ENCODE measurements at places on chromosomes 3 and 15.

DNA sequence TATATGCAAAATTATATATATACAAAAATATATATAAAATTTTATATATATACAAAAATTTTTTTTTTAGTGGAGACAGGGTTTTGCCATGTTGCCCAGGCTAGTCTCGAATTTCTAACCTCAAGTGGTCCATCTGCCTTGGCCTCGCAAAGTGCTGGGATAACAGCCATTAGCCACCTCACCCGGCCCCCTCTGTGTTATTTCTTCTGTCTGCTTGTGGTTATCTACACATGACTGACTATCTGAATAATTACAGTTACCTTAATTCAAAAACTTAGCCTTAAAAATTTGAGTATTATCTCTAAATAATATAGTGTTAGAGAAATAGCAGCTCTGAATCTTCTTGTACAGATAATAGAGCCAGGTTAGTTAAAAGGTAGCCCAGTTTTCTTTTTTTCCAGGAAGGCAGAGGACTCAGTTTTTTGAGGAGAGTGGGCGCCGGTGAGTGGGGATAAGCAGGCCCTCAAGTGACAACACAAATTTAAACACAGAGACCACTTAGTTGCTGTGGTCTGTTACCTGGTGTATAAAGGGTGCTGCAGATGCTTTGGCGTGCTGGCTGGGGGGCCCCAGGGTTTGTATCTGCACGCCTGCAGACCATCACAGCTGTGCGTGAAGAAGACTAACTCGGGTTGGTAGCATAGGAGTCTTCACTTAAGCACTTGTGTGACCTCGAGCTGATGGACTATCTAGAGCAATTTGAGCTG, 83.7 kb downstream of the TRAK1 start:
- no peak for DNase-seq

GRCh38 chr15:74384881-74385643, 17.6 kb upstream of the CYP11A1 start:
- DNase-seq, result no peak

DNA sequence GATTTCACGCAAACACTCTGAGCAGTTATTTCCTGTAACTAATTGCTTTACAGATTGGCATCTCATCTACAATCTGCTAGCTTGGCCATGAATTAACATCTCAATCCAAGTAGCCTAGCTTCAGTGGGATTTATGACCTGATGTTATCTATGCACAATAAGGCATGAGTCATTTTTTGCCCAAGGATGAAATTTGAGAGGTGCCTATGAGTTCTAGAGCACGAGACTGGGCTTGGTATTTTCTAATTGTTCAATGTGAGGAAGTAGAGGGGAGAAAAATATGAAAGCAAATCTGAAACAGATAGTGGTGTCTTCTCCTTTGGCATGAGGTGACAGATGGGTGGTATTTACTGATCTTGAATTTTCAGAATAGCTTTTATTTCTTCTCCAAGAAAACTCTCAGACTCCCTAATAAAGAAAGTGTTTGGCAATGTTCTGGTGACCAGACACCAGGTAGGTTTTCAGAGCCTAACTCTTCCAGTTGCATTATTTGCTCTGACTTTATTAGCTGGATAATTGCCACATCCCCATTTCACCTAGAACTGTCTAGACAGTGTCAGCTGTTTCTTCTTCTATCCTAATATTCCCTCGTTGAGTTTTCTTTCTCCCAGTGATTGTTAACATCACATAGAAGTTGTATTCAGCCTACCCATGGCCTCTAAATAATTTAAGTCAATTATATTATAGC, 301.0 kb upstream of the UMPS start:
- no peak for DNase-seq

DNA sequence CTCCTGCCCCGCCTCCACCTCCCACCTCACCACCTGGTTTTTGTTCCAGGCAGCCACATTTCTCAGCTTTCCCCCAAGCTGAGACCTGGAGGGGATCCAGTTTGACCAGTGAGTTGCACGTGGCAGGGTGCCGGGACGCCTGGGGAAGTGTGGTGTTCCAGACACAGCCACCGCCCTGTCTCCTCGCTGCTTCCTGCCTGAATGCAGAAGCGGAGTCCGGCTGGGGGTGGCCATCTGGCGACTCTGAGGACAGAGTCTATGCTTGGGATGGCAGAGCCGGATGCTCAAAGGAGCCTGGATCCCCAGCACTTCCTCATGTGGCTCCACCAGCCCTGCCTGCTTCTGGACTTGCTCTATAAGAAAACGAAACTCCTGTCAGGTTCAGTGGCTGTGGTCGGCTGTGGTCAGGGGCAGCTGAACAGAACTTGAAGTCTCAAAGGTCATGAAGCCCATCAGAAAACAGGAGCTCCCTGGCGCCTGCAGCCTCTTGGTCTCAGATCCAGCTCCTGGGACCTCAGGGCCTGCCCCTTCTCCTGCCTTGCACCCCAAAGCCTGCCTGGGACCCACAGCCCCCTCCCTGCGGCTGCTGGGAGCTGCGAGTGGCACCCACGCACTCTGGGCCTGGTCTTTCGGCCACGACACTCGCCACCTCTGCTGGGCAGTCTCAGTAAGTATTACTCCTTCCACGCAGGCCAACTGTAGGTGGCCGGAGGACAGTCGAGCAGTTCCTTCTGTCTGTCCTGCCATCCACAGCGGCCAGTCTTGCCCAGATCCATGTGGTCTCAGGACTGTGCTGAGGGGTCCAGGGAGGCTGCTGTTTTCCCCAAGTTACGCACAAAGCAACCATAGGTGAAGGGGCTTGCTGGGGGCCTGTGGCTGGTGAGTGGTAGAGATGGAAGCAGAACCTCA, 112.8 kb upstream of the MEF2A start:
- DNase-seq, result no peak

- DNase-seq, result no peak
Measured at GRCh38 chr3:52827866-52828376, 2.6 kb downstream of the ITIH4 start.

GRCh38 chr15:62135532-62136134, 29.5 kb downstream of the C2CD4B start:
- DNase-seq, result no peak

GRCh38 chr3:194321693-194322640, 29.2 kb downstream of the CPN2 start:
- no peak for DNase-seq

DNA sequence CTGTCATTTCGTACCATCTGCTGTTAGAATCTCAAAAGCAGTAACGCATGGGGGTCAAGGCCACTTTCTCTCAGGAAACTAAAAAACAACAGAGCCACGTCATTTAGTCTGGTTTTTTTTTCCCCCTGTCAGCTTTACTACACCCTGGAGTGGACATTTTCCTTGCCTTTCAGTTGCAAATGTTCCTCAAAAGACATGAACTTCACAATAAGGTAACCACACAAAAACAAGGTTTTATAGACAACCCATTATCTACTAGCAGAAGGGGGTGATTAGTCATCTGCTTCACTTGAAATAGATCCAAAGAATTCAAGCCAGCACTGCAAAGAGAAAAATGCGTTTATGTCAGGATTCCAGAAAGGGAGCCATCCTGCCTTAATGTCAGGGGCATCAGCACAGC, 171.8 kb upstream of the CDIN1 start:
- no peak for DNase-seq

- no peak for DNase-seq
Measured at GRCh38 chr3:41088882-41089281, 110.4 kb upstream of the CTNNB1 start.

DNA sequence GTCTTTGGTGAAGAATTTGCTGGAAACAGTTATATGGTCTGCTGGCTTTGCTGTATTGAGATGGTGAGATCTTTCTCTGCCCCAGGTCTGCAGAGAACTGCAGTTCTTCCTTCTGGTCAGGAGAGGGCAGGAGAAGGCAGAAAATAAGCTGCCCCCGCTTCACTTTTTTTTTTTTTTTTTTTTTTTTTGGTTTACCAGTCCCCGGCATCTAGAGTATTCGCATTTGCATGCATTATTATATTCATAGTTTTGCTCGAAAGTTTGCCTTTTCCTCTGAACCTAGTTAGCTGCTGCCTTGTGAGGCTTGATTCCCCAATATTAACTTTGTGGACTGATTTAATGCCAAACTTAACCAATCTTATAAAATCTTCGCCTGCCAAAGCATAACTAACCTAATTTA, 10.6 kb upstream of the PARL start:
- DNase-seq, result no peak

GRCh38 chr3:53082736-53083135, 36.9 kb upstream of the SFMBT1 start:
- no peak for DNase-seq

GRCh38 chr3:99884484-99884883, 66.8 kb downstream of the CMSS1 start:
- DNase-seq, result no peak

DNA sequence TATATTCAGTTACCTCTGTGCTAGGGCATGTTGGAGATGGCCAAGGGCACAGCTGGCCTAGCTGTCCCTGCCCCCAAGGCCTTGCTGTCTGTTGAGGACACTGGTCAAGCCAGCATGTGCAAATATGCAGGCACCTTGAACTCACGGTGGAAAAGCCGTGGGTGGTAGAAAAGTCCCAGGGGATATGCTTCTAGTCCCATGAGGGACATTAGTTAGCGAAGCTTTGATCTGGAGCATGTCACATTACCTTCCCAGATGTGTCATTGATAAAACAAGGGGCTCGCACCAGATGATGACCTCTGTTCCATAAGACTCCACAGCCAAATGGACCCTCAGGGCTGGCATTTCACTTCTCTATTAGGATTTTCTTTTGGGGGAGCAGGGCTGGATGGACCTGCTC, 14.2 kb upstream of the TMEM158 start:
- no peak for DNase-seq

DNA sequence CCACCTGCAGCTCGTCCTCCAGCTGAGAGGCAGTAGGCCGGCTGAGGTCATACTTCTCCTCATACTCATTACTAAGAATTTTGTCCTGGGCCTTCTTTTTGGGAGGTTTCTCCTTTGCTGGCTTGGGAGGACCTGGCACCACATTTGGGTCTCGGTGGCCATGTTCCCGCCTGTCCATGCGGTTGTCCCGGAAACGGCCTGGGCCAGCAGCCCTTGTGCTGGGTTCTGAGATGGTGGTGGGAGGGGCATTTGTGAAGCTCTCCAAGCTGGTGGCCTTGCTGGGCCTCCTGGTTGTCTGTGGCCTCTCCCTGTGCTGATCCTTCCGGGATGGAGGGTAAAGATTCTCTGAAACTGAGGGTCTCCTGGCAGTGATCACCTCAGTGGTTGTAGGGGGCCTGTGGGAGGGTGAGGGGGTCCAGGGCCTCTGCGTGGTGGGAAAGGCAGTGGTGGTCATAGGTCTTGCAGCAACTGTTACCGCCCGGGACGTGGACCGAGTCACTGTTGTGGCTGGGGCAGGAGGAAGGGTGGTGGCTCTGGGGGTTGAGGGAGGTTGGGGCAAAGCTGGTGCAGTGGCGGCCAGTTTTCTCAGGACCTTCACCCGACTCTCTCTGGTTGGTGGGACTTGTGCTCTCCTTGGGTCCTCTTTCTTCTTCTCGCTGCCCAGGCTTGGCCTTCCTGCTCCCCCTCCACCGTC, 2.5 kb downstream of the CCDC80 start:
- DNase-seq, result no peak

- DNase-seq, result no peak
Measured at GRCh38 chr3:27252646-27253045, 116.5 kb downstream of the NEK10 start.

GRCh38 chr3:55341502-55342031, 145.5 kb downstream of the WNT5A start:
- DNase-seq, result no peak

GRCh38 chr15:25347707-25348106, 91.1 kb downstream of the UBE3A start:
- no peak for DNase-seq

DNA sequence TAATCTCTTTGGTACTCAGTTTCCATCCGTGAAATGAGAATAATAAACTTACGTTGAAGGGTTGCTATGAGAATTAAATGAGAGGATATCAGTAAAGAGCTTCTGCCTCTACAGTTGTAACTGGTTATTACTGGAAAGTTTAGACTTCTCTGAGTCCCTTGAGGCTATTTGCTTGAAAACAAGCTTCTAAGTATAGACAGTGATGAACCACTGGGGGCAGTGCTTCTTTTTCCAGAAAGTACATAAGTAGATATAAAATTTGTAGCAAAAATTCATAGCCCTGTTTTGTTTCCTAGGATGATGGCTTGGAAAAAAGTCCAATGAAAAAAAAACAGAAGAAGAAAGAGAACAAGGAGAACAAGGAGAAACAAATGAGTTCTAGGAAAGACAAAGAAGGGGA, 87.1 kb downstream of the RGMA start:
- DNase-seq, result no peak

GRCh38 chr3:22836131-22836530, 367.0 kb upstream of the UBE2E2 start:
- DNase-seq, result no peak

GRCh38 chr3:87082796-87083440, 92.0 kb upstream of the VGLL3 start:
- no peak for DNase-seq

DNA sequence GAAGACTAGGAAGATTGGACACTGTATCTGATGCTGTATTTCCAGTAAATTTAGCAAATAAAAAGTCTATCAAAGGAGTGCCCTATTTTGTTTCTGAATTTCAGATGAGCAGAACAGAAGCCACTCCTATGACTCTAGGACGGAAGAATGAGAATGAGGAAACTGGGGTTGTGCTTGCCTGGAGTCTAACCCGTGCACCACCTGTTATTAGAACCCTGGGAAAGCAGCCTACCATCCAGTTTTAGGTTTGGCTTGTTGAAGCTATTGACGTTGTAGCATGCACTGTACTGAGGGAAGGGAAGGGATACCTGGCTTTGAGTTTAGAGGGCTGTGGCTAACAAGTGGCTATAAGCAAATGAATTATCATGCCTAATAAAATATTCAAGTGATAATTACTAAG, 318.5 kb downstream of the SLC9A9 start:
- DNase-seq, result no peak

GRCh38 chr3:158631981-158632380, 12.3 kb upstream of the GFM1 start:
- no peak for DNase-seq

GRCh38 chr15:79265987-79266579, 16.4 kb upstream of the ANKRD34C start:
- DNase-seq, result no peak

GRCh38 chr15:100309109-100310040, 32.4 kb downstream of the ADAMTS17 start:
- DNase-seq, result no peak

DNA sequence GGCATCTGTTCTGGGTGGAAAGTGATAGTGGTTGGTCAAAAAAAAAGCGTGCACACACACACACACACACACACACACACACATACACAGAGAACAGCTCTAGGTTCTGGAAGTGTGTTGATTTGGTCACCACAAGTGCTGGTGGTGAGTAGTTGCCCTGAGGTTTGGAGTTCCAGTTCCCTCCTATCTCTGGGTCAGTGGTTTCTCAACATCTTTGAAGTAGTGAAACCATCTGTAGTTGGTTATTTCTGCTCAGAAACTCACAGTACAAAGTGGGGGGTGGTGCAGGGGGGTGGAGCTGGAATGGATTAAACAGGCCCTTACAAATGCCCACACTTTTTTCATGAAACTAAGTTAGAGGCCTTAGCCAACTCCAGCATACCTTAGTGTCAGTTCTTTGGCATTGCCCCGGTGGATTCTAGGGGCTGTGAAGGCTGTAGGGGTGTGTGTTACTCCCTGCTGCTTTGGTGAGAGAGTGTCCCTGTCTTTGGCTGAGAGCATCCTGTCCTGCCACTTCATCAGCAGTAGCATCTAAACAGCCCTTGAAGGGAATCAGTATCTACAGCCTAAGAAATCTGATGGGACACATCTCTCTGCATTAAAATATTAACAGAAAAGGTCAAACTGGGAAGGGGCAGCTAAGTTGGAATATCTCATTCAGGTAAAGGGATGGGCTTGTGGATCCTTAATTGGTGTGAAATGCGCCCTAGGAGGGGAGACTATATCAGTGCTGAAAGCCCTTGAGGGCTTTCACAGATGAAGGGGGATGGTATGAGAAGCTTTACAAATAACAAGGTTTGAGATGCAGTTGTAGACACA, 20.6 kb downstream of the SMAD3 start:
- DNase-seq, result no peak

- no peak for DNase-seq
Measured at GRCh38 chr3:18888370-18888769, 259.9 kb upstream of the KCNH8 start.
